Left hindlimb (tissue), 1 donor: ENCODE measurements at places on chromosomes 12 and 14.
A peak's percentile ranks its signal among the peaks of the same experiment; 100 is the strongest.

DNA sequence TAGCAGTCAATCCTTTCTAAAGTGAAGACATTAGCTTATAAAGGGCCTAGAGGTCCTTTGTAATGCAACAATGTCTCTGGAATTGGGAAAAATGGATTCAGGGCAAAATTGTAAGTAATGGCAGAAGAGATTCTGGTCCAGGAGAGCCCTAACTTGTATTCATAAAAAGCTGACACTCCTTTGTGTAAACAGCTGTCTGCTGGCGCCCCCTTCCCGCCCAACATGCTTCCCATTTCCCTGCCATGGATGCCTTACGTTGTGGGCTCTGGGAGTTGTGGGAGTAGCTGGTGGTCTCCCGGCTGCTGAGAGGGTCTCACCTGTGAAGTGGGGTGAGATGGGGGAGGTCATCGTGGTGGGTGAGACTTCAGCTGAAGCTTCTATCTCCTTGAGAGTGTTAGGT lies 2.3 kb downstream of the ACRBP start:
- peak; percentile 60 for DNase-seq

DNA sequence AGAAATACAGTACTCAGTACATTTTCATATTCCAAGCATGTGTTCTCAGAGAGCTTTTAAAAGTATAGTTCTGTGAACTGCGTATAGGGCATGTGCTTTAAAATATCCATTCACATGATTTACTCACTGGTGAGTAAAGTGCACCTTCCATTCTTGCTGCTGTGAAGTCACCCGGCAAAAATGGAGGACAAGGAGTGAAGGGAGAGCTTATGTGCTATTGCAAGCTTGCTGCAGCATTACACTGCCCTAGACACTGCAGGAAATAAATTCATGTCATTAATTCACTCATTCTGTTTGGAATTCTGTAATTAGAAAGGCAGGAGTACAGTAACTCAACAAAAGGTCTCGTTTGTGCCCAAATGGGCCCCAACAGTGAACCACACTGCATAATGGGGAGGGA lies 347.8 kb downstream of the PRKD1 start:
- no peak for DNase-seq

DNA sequence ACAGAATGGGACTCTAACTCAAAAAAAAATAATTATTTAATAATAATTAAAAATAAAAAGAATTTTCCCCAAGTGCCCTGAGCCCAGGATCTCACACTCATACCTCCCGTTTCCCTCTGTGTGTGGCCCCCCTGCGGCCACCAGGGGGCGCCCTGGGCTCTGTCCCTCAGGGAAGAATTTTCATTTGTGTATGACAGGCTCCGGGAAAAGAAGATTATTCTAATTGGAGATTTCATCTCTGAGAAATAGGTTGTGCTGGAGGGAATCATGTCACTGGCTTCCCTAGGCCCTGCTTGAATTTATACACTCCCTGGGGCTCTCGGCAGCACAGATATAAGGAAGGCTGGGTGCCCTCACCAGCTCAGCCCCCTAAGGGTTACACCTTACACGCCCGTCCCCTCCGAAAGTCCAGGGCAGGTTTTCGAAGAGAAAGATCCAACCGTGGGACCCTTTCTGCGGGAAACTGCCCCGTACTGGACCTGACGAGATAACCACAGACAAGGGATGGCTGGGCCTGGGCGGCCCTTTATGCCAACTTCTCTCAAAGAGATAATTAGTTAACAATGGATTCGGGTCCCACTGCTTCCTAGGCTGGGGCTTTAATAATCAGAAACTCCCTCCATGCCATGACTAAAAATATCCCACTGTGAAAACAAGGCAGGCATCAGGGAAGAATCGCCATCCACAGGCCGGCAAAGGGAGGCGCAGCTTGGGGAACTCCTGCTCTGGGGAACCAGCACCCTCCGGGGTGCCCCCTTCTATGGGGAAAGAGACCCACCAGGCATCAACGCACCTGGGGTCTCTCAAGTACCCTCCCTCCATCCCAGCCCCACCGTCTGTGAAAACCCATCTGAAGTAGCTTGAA lies 80.7 kb downstream of the KDM2B start:
- DNase-seq: peak; percentile 81

- DNase-seq: peak; percentile 70
Observed at GRCh38 chr14:99564256-99564925, 39.6 kb downstream of the CCDC85C start.

- DNase-seq: no peak
Observed at GRCh38 chr12:4169959-4170358, 103.6 kb upstream of the CCND2 start.

- peak; percentile 87 for DNase-seq
Observed at GRCh38 chr14:75720842-75721498, 59.9 kb downstream of the TTLL5 start.

DNA sequence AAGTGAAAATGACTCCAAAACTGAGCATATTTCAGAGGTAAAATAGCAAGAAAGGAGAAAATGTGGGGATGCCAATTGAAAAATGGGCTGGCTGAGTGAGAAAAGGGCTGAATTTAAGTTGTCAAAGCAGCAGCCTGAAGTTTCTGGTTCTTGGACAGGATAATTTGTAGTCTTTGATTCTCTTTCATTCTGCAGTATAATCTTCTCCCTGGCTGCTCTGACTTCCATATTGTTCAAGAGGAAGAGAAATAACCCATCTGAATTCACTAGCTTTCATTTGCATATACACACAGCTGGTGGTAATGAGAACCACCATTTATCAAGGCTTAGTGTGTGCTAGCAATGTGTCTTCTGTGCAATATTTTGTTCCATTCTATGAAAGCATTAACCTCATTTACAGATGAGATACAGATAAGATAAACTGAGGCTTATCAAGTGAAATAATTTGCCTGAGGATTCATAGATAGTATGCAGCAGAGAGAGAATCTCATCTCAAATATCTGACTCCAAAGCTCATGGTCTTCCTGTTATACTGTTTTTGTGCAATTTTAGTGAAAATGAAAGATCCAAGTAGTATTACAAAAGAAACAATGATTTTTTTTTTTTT lies 184.2 kb downstream of the TMTC2 start:
- DNase-seq: no peak

DNA sequence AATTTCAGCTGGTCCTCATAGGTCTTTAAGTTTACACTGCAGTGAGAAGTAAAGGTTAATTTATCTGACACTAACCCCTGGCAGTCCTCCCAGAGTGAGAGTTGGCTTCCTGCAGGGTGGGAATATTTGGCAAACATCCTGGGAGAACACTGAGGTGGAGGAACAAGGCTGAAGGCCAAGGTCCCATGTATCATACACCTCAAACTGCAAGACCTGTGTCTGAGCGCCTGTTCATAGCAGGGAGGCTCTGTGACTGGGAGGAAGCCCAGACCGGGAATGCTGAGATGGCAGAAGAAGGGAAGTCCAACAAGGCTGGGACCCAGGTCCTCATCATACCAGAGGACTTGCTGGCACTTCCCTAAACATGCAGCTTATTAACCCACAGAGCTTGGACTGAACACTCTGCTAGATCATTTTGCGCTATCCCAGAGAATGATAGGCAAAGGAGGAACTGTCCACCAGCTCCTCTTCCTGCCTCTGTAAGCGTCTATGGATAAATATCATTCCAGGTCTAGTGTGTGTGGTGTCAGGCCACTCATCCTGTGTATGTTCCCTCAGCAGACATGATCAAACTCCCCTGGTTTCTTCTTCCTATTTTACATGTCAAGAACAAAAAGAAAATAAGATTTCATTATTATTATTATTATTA lies 199.6 kb upstream of the CNOT2 start:
- DNase-seq: no peak

DNA sequence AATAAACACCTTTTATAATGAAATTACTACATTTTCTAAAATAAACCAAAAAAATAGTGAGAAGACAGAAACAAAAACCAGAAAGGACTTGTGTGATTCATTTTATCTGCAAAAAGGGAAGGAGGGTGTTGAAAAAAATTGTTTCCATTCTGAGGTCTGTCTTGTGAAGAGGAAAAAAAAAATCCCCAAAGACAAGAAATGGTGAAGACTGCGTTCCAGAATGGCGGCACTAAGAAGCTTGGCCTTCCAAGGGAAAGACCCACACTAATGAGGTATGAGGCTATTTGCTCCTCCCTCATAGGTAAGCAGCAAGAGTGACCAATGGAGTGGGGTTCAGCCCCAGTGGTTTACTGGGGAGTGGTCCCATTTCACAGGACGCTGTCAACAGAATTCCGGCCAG lies 35.0 kb downstream of the GNPTAB start:
- no peak for DNase-seq

DNA sequence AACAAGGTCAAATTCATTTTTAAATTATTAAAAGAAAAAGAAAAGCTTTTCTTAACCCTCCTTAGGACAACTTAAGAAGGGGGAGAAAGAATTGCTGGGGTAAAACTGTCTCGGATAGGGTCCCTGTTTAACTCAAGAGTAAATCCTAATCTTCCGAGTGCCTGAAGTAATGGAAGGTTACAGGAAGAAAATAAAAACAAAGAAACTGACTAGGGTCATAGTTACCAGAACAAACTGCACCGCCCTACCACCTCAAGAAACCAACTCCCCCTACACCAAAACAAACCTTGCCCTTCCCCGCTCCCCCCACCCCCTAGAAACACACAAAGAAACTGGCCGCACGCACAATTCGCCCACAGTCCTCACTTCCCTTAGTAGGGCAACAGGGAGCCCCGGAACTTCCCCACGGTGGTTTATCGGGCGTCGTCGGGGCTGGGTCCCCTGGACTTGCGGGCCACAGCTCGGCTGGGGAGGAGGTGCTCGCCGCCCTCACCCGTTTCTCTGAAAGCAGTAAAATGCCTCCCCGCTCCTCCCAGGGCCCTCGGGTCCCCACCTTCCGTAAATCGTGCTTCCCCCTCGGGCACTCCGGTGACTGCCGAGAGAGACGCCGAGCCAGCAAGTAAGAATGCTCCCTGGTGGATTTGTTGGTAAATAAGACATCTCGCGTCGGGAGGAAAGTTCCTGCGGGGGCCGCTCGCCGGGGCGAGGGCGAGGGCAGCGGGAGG lies 2.4 kb downstream of the SINHCAF start:
- DNase-seq: no peak

DNA sequence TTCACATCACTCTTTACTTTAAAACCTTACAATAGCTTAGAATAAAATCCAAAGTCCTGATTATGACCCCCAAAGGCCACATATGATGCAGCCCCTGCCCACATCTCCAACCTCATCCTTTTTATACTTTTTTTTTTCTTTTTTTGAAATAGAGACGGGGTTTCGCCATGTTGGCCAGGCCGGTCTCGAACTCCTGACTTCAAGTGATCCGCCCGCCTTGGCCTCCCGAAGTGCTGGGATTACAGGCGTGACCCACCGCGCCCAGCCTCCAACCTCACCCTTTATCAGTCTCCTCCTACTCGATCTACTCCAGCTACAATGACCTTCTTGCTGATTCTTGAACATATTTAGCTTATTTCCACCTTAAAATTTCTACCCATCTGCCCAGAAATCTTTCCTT lies 1.2 kb upstream of the MAPKAPK5 start:
- DNase-seq: no peak

GRCh38 chr12:47560415-47560814 lies 145.4 kb downstream of the RPAP3 start:
- no peak for DNase-seq

DNA sequence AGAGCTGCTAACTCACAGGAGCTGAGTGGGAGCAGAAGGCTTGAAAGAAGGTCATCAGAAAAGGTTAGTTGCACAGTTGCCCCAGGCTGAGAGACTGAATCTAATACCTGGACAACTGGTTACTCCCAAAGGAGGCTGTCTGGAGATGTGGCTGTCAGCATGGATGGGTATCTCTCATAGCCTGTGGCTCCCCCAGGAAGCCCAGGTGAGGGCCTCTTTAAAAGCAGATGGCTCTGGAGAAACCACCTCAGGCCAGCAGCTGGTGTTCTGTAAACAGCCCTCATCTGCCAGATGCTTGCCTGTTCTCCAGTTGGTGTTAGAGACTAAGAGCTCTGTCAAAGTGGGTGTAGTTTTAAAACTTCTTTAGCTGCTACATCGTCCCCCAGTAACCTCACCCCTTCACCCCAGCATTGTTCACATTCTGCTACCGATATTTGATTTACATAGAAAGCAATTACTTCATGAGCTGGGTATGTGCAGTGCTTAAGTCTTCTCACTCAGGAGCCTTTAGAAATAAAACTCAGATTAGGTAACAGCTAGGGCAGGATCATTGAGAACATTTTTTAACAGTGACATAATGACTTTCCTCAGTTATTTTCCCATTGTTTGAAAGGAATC lies 25.8 kb downstream of the DACT1 start:
- DNase-seq: no peak

GRCh38 chr12:108131657-108132126 lies 2.6 kb downstream of the WSCD2 start:
- no peak for DNase-seq

DNA sequence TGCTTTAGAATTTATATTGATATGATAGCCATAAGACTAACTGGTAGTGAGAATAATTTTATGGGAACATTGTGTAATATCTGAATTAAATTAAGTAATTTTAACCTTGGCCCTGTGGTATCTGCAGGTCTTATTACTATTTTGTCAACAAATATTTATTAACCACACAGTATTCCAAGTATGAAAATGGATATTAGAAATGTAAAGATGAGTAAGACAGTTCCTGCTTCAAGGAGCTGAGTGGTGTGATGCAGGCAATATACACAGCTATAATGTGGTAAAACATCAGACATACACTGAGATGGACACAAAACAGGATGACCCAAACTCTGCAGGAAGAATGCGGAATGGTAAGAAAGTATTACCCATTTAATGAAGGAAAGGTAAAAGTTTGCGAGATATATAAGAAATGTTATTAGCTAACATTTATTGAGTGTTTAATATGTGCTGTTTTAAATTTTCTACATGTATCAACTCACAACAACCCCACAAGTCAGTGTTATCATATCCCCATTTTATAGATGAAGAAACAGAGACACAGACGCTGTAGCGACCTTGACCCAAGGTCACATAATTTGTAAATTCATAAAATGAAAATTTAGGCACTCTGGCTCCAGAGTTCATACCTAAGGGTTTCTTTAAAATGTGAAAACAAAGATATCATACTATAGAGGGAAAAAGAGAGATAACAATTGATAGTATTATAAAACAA lies 12.7 kb downstream of the ABCD2 start:
- DNase-seq: no peak

- DNase-seq: no peak
Observed at GRCh38 chr12:15672671-15673270, 116.4 kb downstream of the EPS8 start.

DNA sequence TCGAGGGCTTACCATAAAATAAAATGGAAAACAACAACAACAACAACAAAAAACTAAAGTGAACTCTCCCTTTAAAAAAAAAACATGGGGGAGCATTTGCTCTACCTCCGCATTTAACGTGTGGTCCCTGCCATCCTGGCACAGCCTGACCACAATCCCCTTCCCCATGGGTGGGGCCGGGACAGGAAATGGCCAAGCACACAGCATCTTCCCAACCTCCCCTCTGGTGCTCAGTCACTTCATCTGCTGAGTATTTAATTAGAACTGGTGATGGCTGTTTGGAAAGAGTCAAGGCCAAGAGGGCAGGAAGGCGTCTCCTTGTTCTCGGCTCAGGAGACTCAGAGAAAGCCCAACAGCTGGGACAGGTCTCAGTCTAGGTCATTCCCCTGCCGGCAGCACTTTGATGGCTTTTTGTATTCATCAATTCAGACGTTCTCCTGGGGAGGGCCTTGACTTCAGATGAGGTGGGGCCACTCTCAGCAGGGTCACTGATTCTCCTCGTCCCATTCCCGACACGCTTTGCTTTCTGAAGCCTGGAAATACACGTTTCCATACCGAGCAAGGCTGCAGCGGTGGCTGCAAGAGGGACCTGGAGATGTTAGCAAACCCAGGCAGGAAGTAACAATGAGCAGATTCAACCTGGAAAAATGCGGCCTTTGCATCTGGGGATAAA lies 44.4 kb downstream of the ANO2 start:
- no peak for DNase-seq

- DNase-seq: no peak
Observed at GRCh38 chr14:87996291-87996592, 3.3 kb upstream of the GALC start.
